ENCODE measurements at places on chromosomes 5 and 9.

DNA sequence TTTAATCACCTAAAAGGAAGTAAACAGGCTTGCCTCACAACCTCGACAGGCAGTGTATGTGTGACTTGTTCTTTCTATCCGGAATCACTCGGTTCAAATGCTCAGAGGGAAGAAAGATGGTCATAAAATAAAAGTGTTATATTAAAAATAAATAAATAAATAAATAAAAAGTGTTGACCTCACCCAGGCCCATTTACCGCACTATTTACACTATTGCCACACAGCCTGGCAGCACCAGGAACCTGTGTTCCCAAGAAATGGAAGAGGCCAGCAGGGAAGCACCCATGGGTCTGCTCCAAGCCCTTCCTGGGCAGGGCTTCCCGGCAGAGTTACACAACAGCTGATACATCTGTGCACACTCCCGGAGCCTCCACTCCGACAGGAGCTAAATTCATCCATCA, 127.9 kb downstream of the EFNA5 start:
- DNase-seq: no peak

DNA sequence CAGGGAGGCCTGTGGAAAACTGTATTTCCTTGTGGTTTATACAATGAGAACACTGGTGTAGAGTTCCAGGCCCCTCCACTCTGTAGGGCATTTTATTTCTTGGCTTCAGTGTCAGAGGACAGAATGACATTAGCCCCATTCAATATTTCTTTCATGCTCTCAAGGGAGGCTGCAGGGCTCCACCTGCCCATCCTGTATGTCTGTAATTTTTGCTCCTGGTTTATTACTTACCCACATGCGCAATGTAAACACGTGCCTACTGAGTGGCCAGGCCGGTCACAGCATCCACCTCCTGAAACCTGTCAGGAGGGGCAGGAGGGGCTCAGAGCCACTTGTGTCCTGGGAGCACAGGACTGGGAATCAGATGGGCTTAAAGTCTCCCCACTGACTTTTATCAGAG, 82.4 kb downstream of the GADD45G start:
- no peak for DNase-seq

GRCh38 chr9:72775570-72775969, 177.3 kb downstream of the ALDH1A1 start:
- no peak for DNase-seq

- no peak for DNase-seq
Observed at GRCh38 chr5:52148679-52149078, 639.0 kb upstream of the ITGA1 start.

DNA sequence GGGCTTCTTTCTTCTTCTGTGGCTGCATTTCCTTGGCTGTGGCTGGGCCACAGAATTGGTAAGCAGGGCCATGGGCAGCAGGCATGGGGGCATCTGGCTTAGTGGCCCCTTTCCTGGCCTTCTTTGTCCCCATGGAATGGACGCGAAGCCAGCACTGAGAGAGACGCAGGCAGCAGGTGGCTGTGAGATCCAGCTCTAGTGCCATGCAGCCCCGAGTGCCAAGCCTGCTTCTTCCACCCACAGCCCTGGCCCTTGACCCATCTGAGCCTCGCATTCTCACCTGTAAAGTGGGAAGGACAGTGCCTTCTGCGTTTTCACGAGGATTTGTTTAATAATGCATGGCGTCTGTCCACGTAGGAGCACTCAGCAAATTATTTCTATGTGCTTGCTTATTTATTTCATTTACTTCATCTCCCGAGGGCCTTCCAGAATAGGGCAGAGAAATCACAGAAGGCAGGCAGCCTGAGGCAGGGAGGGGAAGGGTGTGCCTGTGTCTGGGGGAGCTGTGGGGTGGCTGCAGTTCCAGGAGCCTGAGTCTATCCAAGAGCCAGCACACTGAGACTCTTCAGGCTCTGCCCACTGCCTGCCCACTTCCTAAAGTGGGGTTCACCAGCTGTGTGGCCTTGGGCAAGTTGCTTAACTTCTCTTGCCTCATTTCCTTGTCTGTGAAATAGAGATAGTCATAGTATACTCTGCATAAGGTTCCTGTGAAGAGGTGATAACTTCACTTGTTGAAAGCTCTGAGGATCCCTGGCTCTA, 55.2 kb downstream of the NTNG2 start:
- DNase-seq: no peak

GRCh38 chr5:4802044-4802443, 338.1 kb upstream of the ADAMTS16 start:
- no peak for DNase-seq

DNA sequence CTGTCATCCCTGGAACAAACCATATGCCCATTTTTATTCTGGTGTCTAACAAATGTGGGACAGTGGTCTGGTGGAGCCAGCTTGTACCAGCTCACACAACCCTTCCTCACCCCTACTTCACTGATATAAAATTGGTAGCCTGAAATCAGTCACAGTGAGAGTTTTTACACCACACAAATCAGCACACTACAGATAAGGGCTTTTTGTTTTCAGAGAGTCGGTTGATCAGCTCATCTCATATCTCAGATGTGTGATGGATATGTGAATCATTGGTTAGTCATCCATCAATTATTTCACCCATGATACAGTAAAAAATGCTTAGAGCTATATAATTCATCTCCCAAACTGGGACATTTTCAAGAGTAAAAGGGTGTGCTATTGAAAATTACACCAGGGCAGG, 529.2 kb downstream of the EBF1 start:
- no peak for DNase-seq

- DNase-seq: no peak
Observed at GRCh38 chr9:12368569-12368968, 324.6 kb upstream of the TYRP1 start.

DNA sequence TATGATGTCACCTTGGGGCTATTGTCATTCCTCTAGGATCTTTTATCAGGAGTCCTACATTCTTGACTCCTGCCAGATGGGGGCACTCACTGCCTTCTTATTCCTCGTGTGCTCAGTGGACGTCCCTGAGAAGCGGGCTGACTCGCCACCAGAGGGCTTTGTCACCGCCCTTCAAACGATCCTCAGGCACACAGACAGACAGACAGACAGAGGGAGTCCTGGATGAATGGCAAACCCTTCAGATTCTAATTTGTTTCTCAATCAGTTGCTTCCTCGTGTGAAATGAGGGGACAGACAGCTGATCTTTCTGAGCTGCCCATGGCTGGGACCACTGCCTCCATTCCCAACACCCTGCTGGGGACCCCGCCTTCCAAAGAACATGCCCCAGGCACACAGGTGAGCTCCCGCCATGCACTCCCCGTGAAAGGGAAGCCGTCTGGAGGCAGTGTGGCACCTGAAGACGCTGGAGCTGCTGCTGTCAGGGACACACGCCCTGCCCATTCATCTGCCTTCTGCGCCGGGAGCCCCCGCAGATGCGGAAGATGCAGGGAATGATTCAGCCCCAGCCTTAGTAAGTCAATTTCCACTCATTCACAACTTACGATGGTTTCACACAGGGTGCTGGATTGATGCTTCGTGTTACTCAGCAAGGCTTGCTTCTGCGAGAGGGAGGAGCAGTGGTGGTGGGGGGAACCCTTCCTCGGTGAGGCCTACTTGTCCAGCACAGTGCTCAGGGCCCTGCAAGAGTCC, 24.9 kb upstream of the SH3PXD2B start:
- DNase-seq: no peak

DNA sequence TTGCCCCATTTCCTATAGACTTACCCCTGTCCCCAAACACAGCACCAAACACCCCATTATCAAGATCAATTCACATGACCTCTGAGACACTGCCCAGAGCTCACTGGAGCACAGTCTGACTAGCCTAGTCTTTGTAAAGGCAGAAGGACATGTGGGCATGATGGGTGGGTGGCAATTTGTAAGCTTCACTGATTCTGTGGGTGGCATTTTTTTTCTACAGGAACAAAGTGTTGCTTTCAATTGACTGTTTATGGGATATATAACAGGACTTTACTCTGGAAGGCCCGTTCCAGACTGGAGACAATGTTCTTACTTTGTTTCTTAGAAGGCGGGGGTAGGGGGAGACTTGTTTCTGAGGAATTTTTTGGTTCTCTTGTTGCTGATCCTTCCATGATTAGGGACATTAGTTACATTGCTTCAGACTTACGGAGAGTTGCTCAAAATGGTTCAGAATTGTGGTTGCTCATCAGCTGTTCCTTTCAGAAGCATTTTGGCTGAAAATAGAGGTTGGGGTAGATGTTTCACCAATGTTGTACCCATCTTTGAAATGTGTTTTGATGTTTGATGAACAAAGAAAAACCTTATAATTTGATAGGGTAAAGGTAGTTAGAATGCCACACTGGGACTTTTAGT, 20.2 kb downstream of the NNT start:
- DNase-seq: no peak

DNA sequence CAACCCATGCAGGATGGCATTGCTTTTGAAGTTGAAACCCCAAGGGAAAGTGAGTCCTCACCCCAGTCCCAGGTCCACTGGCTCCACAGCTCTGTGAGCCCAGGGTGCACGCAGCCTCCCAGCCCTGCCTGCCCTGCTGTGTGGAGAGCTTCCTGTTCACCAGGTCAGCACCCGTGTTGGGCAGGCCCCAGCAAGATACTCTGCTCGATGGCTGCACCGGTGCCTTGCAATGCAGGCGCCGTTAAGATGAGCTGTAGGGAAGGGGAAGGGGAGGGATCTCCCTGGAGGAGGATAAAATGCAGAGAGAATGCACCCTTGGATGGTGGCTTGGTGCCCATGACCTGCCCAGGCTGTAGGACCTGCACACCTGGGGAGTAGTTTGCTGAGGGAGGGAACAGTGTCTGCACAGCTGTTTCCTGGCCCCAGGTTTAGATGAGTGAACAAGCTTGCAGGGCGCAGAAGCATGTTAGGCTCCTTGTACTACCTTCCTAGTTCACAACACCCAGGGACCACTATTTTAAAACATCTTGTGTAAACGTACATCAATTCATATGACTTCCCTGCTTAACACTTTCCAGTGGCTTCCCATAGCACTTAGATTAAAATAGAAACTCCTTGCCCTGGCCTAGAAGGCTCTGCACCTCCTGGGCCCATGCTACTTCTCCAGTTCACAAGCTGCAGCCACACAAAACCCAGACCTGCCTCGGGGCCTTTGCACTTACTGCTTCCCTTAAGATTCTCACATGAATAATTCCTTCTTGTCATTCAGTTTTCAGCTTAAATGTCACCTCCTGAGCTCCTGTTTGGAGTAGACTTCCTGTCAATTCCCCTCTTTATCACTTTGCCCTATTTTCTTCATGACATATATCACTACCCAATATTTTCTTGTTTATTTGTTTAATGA, 19.6 kb downstream of the FAT2 start:
- no peak for DNase-seq

DNA sequence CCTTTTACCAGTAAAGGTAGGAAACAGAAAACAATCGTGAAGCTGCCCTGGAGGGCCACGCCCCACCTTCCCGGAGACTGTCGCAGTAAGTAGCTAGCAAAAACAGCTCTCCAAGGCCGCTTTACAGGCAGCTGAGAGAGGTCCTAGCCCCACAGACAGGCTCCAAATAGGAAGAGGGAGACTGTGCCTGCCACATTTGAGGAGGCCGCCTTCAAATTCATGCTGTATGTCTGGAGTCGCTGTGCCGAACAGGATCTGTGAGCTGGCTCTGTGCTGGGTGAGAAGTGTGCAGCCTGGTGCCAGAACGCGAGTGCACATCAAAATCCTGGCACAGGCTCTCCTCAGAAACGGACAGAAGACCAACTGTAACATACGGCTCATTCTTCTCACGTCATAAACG, 582.2 kb downstream of the CETN3 start:
- no peak for DNase-seq

GRCh38 chr5:110054240-110054639, 364.5 kb downstream of the MAN2A1 start:
- peak; percentile 41 for DNase-seq

- DNase-seq: no peak
Observed at GRCh38 chr5:35859101-35859661, 2.5 kb downstream of the IL7R start.

- no peak for DNase-seq
Observed at GRCh38 chr5:159777049-159777660, 139.1 kb upstream of the ADRA1B start.

- no peak for DNase-seq
Observed at GRCh38 chr5:54093861-54094260, 216.5 kb downstream of the ARL15 start.

GRCh38 chr9:129400001-129400970, 220.6 kb downstream of the C9orf50 start:
- no peak for DNase-seq

- DNase-seq: no peak
Observed at GRCh38 chr9:95211028-95211427, 106.5 kb downstream of the FANCC start.

DNA sequence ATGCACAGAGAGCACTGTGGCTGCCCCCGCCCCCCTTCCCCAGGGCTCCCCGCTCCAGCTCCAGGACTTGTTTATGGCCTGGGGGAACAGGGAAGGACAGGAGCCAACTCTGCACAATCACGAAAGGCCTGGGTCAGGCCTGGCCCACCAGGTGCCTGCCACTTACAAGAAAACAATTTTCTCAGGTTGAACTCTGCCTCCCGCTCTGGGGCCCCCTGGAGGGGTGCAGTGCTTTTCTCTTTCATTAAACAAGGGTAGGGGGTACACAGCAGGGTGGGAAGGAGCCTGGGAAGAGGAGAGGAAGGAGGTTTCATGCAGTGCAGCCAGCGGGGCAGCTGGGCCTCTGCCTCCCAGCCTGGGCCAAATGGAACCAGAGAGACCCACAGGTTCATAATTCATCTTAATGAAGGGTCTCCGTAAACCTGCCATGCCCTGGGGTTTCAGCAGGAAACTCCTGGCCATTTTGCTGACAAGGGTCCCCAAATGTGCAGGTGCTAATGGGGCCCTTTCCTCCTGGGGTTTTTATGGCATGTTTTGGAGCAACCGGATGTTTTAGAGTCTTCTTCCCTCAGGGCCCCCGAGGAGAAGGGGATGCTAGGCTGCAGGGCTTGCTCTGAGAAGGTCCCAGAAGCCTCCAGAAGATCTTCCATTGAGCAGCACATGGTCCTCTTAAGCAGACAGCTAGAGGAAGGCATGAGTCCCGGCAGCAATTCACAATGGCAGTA, 219.8 kb downstream of the SLIT3 start:
- DNase-seq: no peak

GRCh38 chr9:126962336-126962735, 47.8 kb downstream of the RALGPS1 start:
- no peak for DNase-seq

DNA sequence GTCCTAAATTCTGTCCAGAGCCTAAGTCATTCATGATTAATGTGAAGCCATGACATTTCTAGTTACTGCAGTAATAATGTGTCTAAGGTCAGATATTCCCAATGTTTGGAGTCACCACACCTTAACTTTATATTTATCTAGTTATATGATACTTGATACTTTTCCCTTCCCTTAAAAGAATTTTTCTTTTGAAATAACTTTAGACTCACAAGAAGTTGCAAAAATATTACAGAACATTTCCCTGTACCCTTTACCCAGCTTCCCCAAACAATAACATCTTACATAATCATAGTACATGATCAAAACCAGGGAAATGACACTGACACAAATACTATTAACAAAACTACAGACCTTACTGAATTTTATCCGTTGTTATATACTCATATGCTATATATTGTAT, 150.0 kb upstream of the GNA14 start:
- no peak for DNase-seq
